Fibroblast of lung (primary cell): ENCODE measurements at places on chromosomes 4 and X. TPM values are rescaled to one million over a fixed set of nuclear protein-coding genes. Genes with fewer than 3 reads are reported as not detected.
A peak's percentile ranks its signal among the peaks of the same experiment; 100 is the strongest.

The BRS3 gene
- not detected in 2 replicates for total RNA-seq

DNA sequence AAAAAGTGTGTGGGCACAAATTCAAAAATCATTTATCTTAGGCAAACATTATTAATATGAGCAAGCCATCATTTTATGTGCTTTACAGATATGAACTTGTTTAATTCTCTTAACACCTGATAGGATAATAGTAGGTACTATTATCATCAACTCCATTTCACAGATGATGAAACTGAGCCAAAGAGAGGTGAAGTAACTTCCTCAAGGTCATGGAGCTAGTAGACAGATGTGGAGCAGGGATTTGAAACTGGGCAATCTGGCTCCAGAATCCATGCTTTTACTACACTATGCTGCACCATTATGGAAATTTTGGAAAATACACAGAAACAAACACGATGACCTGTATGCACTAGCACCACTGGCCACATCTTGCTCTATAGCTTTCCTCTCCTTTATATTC is 1.0 kb upstream of the PIN4 start:
- H3K27me3 ChIP-seq, result no peaks in the 10 kb centered on the region
- H3K36me3 ChIP-seq, result no peaks in the 10 kb centered on the region
- DNase-seq, result no peak
- peak overlapping the region; percentile 40 for H3K4me3 ChIP-seq
- H3K4me1 ChIP-seq, result peaks cover 3% of the 10 kb centered on the region
- peak overlapping the region; percentile 73 for H3K27ac ChIP-seq

The WAS gene
- under 0.01 and 0.17 TPM in 2 replicates for total RNA-seq

- H3K36me3 ChIP-seq, result no peaks in the 10 kb centered on the region
- no peaks in the 10 kb centered on the region for H3K4me1 ChIP-seq
- no peak overlapping the region for H3K27ac ChIP-seq
- DNase-seq, result no peak
- H3K27me3 ChIP-seq, result no peaks in the 10 kb centered on the region
These were observed 16.8 kb downstream of the SMIM20 start for GRCh38 chr4:25930731-25931354.

The F11 gene
- total RNA-seq, result not detected in 2 replicates

The YIPF6 gene
- total RNA-seq, result 21.1 and 28.7 TPM in 2 replicates

DNA sequence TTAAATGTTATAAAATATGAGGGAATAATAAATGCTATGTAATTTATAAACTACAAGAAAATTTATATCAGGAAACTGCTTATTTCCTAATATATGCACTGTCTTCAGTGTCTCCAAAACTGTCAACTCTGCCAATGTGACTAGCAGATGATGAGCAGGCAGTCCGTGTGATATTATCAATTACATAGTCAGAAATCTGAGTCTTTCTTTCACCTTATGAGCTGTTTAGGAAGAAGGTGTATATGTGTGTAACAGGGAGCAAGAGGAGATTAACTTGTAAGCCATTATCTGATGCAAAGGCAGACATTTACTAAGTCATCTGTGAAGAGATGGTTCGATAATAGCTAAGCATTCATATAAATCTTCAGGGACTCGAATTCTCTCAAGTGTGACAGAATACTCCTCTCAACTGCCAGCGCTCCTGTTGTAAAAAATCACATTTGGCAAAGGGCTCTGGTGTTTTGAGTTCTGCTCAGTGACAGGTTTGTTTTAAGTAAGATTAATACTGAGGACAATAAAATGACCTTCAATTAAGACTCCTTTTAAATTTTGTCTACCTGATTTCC is 79.7 kb downstream of the SNCA start:
- H3K27ac ChIP-seq, result no peak overlapping the region
- H3K4me1 ChIP-seq, result peaks cover 11% of the 10 kb centered on the region
- no peaks in the 10 kb centered on the region for H3K27me3 ChIP-seq
- DNase-seq, result no peak

The HPGDS gene
- total RNA-seq, result not detected in 2 replicates

The CLCN4 gene
- total RNA-seq, result 2.1 and 4.0 TPM in 2 replicates

The GAGE12J gene
- total RNA-seq, result not detected in 2 replicates

GRCh38 chrX:133661962-133662839 is 246.9 kb upstream of the GPC4 start:
- H3K4me1 ChIP-seq, result no peaks in the 10 kb centered on the region

The HMX1 gene
- total RNA-seq, result not detected in 2 replicates

DNA sequence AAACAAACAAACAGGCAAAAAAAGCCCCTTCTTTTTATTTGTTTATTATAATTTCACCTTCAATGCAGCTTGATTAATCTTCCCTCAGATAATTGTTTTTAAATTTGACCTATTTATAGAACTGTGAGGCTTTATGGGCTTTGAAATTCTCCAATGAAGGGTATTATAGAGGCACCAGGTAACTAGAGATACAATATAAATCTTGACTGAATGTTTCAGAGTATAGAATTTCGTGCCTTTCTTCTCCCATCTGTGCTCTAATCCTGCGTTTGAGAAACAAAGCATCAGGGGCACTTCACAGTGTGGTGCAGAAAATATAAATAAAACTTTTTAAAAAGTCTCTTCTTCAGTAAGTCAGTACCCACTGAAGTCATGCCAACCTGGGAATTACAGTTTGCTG is 120.9 kb downstream of the ANKRD50 start:
- H3K4me1 ChIP-seq, result no peaks in the 10 kb centered on the region
- H3K27ac ChIP-seq, result no peak overlapping the region
- DNase-seq, result no peak
- no peak overlapping the region for H3K4me3 ChIP-seq
- no peaks in the 10 kb centered on the region for H3K27me3 ChIP-seq

DNA sequence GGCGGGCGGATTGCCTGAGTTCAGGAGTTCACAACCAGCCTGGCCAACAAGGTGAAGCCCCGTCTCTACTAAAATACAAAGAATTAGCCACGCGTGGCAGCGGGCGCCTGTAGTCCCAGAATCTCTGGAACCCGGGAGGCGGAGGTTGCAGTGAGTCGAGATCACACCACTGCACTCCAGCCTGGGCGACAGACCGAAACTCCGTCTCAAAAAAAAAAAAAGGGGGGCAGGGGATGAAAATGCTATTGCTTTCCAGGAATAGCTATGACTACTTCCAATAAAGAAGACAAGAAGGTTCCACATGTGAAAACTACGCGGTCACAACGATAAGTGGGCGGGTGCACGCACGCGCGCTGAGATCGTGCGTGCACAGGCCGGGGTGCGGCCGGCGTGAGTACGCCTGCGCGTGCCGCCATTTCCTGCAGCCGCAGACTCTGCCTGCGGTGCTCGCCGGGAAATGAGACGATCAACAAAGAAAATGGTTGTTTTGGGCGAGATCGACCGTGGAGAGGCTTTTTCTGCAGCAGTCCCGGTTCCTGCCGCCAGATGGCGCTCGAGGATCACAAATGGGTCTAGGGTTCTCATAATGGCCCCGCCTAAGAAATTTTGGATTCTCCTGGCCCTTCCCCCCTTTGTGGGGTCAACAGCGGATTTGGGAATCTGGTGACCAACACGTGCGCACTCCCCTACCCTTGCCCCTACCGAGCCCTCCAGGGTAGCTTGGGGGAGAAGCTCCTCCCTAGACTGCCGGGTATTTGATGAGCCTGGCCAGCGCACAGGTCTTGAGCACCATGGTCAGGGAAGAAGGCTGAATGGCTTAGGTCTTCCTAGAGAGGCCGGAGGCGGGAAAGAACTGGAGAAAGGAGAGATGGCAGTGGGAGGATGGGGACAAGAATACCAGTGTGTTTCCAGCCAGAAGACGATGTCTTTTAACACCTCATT is 35.1 kb downstream of the PNMA5 start:
- DNase-seq, result peak; percentile 88
- H3K27ac ChIP-seq, result no peak overlapping the region
- no peaks in the 10 kb centered on the region for H3K4me1 ChIP-seq
- H3K36me3 ChIP-seq, result no peaks in the 10 kb centered on the region
- peak overlapping the region; percentile 33 for H3K4me3 ChIP-seq

The ERCC6L gene
- 0.66 TPM in 1 of 2 replicates, not detected in the other for total RNA-seq

- no peak overlapping the region for H3K27ac ChIP-seq
- DNase-seq, result no peak
- no peak overlapping the region for H3K4me3 ChIP-seq
- H3K27me3 ChIP-seq, result no peaks in the 10 kb centered on the region
These were observed 9.8 kb downstream of the AKAP17A start for GRCh38 chrX:1601051-1601767.

DNA sequence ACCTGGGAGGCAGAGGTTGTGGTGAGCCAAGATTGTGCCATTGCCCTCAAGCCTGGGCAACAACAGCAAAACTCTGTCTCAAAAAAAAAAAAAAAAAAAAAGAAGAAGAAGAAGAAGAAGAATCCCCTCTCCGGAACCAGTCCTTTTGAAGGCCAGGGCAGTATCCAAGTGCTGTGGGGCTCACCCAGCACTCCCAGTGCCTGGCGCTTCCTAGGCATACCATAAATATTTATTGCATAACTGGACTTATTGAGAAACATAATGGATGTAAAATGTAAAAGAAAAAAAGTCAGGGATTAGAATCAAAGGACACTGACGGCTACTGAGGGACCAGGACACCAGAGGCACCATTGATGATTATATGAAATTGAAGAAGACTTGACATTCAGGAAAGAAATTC is 162.1 kb upstream of the KIT start:
- H3K36me3 ChIP-seq, result no peaks in the 10 kb centered on the region
- H3K27ac ChIP-seq, result no peak overlapping the region
- no peak for DNase-seq

DNA sequence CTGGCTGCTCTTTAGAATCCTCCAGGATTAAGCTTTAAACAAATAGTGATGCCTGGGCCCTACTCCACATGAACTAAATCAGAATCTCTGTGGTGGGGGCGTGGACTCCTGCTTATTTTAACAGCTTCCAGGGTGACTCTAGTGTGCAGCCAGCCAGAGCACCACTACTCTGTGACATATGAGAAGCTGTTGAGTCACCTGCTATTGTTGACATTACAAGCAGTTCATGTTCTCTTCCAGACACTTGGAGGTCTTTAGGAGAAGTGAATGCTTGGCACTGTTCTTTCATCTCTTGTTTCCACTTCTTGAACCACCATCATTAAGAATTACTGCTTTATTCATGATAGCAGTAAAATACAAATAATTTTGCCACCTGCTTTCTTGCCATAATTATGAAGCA is 426 bp upstream of the C4orf51 start:
- no peaks in the 10 kb centered on the region for H3K27me3 ChIP-seq
- peaks cover 4% of the 10 kb centered on the region for H3K4me1 ChIP-seq
- peak overlapping the region; percentile 49 for H3K27ac ChIP-seq
- DNase-seq, result peak; percentile 95

DNA sequence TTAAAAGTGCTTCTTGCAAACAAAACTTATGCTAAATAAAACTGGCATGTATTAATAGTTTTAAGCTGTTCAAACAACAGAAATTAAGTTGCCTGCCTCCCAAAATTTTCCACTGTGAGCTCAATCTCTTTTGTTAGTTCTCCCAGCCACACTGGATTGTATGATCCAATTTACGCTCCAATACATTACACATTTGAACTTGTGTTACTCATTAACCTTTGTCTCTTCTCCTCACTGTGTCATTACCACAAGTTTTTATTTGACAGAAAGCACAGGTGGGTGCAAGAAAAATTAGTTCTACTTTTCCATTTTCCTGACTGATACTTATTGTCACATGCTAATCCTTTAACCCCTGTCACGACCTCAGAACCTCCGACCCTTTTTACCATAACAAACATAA is 55.5 kb downstream of the SHISA3 start:
- H3K36me3 ChIP-seq, result no peaks in the 10 kb centered on the region
- no peaks in the 10 kb centered on the region for H3K27me3 ChIP-seq
- no peaks in the 10 kb centered on the region for H3K4me1 ChIP-seq
- no peak overlapping the region for H3K27ac ChIP-seq

DNA sequence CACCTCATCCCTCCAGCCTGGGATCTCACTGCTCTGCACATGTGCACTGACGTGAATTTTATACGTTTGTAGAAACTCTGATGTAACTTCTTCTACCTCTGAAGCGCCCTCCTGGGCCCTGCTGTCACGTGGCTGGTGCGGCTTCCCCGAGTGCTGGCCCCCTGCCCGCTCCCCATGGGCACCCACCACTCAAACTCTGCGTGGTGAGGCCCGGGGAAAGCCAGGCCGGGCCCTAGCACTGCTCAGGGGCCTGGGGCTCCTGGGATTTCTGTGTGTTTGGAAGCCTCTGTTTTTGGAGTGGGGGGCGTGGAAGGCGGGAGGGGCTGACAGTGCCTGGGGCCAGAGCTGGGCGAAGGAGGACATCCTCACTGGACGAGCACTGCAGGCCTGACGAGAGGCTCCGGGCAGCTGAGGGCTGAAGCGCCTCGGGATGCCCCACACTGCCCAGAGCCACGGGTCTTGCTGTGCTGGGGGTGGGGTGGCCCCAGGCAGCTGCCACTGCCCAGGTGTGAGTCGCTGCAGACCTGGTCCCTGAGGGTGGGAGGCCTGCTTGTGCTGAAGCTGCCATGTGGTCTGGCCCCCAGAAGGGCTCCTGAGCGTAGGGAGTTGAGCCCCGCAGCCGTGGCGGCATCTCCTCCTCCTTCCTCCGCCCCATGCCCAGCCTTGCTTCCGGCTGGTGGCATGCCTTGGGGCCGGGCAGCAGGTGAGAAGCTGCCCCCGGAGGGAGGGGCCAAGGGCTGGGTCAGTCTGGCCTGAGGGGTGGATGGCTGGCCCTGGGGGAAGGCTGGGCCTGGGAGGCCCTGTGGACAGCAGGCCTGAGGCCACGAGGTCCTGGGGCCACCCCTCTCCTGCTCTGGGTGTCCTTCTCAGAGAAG is 7.7 kb downstream of the NAT8L start:
- H3K27ac ChIP-seq, result no peak overlapping the region
- no peaks in the 10 kb centered on the region for H3K4me1 ChIP-seq
- H3K27me3 ChIP-seq, result no peaks in the 10 kb centered on the region
- H3K36me3 ChIP-seq, result no peaks in the 10 kb centered on the region
- no peak for DNase-seq

DNA sequence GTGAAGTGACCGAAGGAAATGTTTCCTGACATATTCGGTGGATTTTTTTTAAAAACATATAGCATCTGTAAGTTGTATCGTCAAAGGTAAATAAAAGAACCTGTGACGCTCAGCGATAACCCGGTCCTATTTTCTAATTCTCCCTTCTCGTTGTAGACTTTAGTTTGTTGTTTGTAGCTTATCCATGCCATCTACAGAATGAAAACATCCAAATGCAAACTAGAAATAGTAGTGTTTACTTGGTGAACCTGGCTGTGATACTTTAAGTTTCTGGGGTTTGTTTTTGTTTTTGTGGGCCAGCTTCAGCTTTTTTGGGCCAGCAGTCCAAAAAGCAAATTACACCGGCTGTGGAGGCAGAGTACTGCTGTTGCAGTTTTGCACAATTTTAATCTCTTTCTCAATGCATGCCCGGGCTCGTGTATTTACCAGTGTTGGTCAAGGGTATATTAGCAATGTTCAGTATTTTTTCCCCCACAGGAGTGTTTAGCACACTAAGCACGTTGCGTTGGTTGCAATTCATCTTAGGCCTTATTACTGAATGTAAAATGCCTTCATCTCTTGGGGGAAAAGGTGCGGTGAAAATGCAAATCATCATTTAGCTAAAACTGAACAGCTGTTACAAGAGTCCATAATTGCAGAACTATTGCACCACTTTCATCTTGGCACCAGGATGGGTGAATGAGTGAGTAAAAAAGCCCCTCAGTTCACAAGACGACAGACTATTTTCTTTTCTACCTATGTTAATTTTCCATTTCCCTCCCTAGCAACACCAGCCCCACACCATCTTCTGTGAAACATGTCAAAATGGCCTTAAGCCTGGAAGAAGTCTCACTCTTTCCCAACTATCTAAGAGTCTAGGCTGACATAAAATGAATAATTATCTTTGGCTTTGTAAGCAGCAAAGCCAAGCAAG is 1.7 kb upstream of the CNOT6L start:
- peak overlapping the region; percentile 87 for H3K4me3 ChIP-seq
- H3K36me3 ChIP-seq, result no peaks in the 10 kb centered on the region
- H3K4me1 ChIP-seq, result no peaks in the 10 kb centered on the region
- H3K27ac ChIP-seq, result peak overlapping the region; percentile 87
- DNase-seq, result peak; percentile 6

The NWD2 gene
- total RNA-seq, result not detected in 2 replicates

- DNase-seq, result peak; percentile 66
- H3K36me3 ChIP-seq, result no peaks in the 10 kb centered on the region
- peaks cover 2% of the 10 kb centered on the region for H3K4me1 ChIP-seq
- H3K27me3 ChIP-seq, result no peaks in the 10 kb centered on the region
These were observed 24.5 kb downstream of the RUFY3 start for GRCh38 chr4:70746179-70746839.
